ENCODE measurements at places on chromosomes 5 and 9. TPM values are rescaled to one million over a fixed set of nuclear protein-coding genes. Genes with fewer than 3 reads are reported as not detected.

C7 gene
- total RNA-seq = not detected

SPATA31A3 gene
- total RNA-seq = not detected

SPINK1 gene
- total RNA-seq = not detected

ISL1 gene
- 0.38 TPM for total RNA-seq

NR2F1 gene
- not detected for total RNA-seq

FGF1 gene
- total RNA-seq = 0.21 TPM

ADAMTS12 gene
- total RNA-seq = 12.4 TPM

DNA sequence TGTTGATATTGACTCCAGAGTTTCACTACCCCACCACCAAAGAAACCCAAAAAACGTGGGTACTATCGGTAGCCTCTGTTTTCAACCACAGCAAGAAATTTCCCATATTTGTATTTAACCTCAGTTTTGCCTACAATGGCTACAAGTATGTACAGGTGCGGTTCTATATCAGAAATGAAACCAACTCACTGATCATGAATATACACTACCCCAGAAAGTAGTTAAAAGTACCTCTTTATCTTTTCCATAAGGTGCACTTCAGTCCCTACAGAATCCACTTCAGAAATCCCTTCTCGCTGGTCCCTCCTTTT is 140.6 kb upstream of the SLC12A2 start:
- H3K27ac ChIP-seq = no peak overlapping the region
- no peak for DNase-seq
- H3K36me3 ChIP-seq = no peaks in the 10 kb centered on the region
- peaks cover 16% of the 10 kb centered on the region for H3K4me1 ChIP-seq
- no peak overlapping the region for H3K4me3 ChIP-seq

GRCh38 chr5:137036640-137037039 is 462.5 kb downstream of the SPOCK1 start:
- DNase-seq = peak; percentile 72
- peak overlapping the region; percentile 7 for H3K27ac ChIP-seq
- no peak overlapping the region for H3K4me3 ChIP-seq
- peaks cover 3% of the 10 kb centered on the region for H3K36me3 ChIP-seq
- H3K4me1 ChIP-seq = peaks cover 31% of the 10 kb centered on the region

- H3K36me3 ChIP-seq = 0 out of 2 replicates have a peak, but pooled peaks cover 2% of the 10 kb centered on the region
- no peak for DNase-seq
- no peaks in the 10 kb centered on the region for H3K27me3 ChIP-seq
- no peak overlapping the region for H3K27ac ChIP-seq
- no peak overlapping the region for H3K4me3 ChIP-seq
- H3K4me1 ChIP-seq = peaks cover 5% of the 10 kb centered on the region
Observed at GRCh38 chr9:77898864-77899263, 132.7 kb downstream of the GNAQ start.

GRCh38 chr9:121831869-121832268 is 180.4 kb downstream of the DAB2IP start:
- H3K36me3 ChIP-seq = no peaks in the 10 kb centered on the region
- H3K4me3 ChIP-seq = no peak overlapping the region
- no peak for DNase-seq
- no peaks in the 10 kb centered on the region for H3K27me3 ChIP-seq
- H3K27ac ChIP-seq = no peak overlapping the region

- DNase-seq = peak; percentile 50
- peak overlapping the region; percentile 67 for H3K4me3 ChIP-seq
- H3K27ac ChIP-seq = no peak overlapping the region
- H3K4me1 ChIP-seq = peaks cover 37% of the 10 kb centered on the region
Observed at GRCh38 chr9:21558615-21559401, 76.7 kb upstream of the IFNE start.

DNA sequence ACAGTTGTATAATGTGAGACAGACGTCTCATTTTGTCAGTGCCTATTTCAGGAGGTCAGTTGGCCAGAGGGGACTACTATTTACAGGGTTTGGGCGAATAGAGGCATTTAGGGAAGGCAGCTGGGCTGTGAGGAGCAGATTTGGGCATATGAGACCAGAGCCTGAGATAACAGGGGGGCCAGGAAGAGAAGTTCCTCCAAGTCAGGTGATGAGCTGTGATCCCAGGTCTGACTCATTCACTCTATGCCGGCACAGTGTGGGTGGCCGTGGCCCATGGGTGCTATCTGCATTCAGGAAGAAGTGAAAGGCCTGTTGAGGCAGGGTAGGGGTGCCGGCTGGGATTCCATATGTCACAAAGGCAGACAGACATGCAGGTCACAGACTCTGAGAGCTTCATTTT is 142.8 kb downstream of the PDZD2 start:
- DNase-seq = no peak
- no peaks in the 10 kb centered on the region for H3K27me3 ChIP-seq
- H3K4me3 ChIP-seq = no peak overlapping the region
- H3K36me3 ChIP-seq = no peaks in the 10 kb centered on the region
- no peaks in the 10 kb centered on the region for H3K4me1 ChIP-seq
- no peak overlapping the region for H3K27ac ChIP-seq

- no peaks in the 10 kb centered on the region for H3K27me3 ChIP-seq
- H3K4me3 ChIP-seq = no peak overlapping the region
- no peak for DNase-seq
- no peak overlapping the region for H3K27ac ChIP-seq
- H3K36me3 ChIP-seq = no peaks in the 10 kb centered on the region
- H3K4me1 ChIP-seq = no peaks in the 10 kb centered on the region
Observed at GRCh38 chr5:73183000-73183399, 10.0 kb downstream of the TMEM174 start.

DNA sequence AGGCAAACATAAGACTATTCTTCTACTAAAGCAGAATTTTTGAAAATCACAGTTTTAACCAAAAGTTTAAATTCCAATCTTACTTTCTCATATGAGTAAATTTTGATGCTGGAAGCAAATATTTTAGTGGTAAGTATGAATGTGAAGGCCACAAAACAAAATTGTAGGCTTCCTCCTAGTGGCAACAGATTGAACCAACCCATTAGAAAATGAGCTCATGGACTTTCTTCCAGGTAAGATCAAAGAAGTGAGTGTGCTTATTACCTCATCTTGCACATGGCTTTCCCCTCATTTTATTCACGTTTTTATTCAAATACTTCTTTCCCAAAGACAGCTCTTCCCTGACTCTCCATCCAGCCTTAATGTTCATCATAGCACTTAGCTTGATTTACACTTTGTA is 16.5 kb upstream of the RLN2 start:
- H3K36me3 ChIP-seq = no peaks in the 10 kb centered on the region
- peak; percentile 14 for DNase-seq
- H3K4me1 ChIP-seq = no peaks in the 10 kb centered on the region
- no peak overlapping the region for H3K4me3 ChIP-seq
- no peak overlapping the region for H3K27ac ChIP-seq

DNA sequence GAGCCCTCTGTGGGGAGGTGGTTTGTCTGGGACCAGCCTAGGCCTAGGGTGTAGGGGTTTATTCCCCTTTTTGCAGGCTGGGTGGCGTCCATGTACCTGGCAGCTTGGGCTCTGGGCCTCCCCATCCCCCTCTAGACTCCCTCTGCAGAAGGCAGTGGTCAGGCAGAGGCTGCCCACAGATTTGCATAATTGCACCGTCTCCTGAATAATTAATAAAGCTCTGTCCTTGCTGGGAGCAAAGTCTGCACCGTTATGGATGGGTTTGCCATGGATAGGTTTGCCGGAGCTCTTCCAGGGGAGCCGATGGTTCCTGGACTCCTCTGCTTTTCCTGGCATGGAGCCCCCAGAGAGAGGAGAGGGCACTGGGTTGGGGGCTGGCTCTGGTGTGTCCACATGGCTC is 60.4 kb downstream of the DAB2IP start:
- no peak for DNase-seq
- H3K27ac ChIP-seq = no peak overlapping the region
- no peaks in the 10 kb centered on the region for H3K36me3 ChIP-seq
- H3K4me3 ChIP-seq = no peak overlapping the region

GRCh38 chr5:27810458-27810857 is 772.1 kb upstream of the CDH9 start:
- DNase-seq = no peak
- no peaks in the 10 kb centered on the region for H3K36me3 ChIP-seq
- no peaks in the 10 kb centered on the region for H3K4me1 ChIP-seq

DNA sequence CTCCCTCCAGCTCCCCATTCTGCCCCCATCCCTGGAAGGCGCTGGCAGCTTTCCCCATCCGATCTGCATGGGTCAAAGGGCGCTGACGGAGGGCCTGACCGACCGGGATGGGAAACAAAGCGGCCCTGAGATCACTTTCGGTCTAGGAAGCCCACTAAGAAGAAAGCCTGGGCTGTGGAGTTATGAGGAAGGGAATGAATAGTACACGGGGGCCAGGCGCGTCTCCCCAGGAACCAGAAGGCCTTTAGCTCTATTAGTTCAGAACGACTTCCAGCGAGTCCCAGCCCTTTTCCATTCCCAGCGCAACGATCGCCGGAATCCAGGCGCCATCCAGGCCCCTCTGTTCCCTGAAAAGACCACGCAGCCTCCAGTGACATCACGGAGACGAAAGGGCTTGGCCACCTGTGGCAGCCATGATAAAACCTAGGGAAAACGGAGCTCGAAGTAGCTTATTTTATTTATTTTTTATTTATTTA is 70.1 kb upstream of the CCDC180 start:
- H3K4me3 ChIP-seq = peak overlapping the region; percentile 94
- DNase-seq = peak; percentile 72
- H3K4me1 ChIP-seq = peaks cover 10% of the 10 kb centered on the region

GRCh38 chr5:171629628-171630349 is 155.8 kb upstream of the SMIM23 start:
- H3K4me1 ChIP-seq = peaks cover 8% of the 10 kb centered on the region
- H3K4me3 ChIP-seq = peak overlapping the region; percentile 53
- peak; percentile 86 for DNase-seq
- H3K27me3 ChIP-seq = peaks cover 68% of the 10 kb centered on the region
- no peak overlapping the region for H3K27ac ChIP-seq

Measured in GM23338 (cell line).